ENCODE measurements at places on chromosomes 6 and 20.
A peak's percentile ranks its signal among the peaks of the same experiment; 100 is the strongest.

DNA sequence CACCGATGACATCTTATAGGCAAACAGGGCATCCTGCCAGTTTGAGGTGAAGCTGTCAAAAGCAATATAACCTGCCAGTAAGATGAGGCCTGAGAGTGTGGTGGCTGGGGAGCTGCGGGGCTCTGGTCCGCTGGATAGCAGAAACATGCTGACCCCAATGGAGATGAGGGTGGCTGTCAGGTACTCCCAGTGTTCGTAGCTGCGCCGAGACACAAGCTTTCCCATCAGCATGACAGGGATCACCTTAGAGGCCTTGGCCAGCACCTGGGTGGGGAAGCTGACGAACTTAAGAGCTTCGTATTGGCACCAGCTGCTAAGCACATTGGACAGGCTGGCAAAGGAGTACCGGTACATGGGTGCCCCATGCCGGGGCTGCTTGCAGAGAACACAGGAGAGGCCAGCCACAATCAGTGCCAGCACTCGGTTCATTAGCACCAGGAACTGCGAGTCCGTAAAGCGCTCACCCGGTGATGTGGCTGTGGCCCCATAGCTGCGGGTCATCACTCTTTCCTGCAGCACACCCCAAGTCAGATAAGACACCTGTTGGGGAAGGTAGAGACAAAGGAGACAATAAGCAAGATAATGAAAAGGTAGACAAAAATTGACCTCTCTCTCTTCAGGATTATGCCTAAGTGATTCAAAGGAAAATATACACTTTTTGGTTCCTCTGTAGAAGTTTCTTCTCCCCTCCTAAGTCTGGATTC is 2.1 kb downstream of the SLC35B2 start:
- no peaks in the 10 kb centered on the region for H3K36me3 ChIP-seq
- peaks cover 6% of the 10 kb centered on the region for H3K4me1 ChIP-seq
- no peaks in the 10 kb centered on the region for H3K27me3 ChIP-seq
- no peak for DNase-seq
- H3K27ac ChIP-seq = no peak overlapping the region
- H3K4me3 ChIP-seq = no peak overlapping the region

- DNase-seq = peak; percentile 69
- H3K36me3 ChIP-seq = no peaks in the 10 kb centered on the region
- H3K27ac ChIP-seq = peak within 1 kb of the TSS; percentile 87
- H3K4me3 ChIP-seq = peak within 1 kb of the TSS; percentile 57
These were observed at the start of gene OGFR for GRCh38 chr20:62804627-62805154. TSS of gene OGFR (plus strand) at chr20:62804835. CDS start at chr20:62804860, 25 bp downstream.

- H3K27ac ChIP-seq = no peak overlapping the region
- H3K27me3 ChIP-seq = no peaks in the 10 kb centered on the region
- no peak overlapping the region for H3K4me3 ChIP-seq
- no peaks in the 10 kb centered on the region for H3K36me3 ChIP-seq
- no peaks in the 10 kb centered on the region for H3K4me1 ChIP-seq
- no peak for DNase-seq
These were observed 35.7 kb downstream of the SLC22A23 start for GRCh38 chr6:3421143-3421542.

DNA sequence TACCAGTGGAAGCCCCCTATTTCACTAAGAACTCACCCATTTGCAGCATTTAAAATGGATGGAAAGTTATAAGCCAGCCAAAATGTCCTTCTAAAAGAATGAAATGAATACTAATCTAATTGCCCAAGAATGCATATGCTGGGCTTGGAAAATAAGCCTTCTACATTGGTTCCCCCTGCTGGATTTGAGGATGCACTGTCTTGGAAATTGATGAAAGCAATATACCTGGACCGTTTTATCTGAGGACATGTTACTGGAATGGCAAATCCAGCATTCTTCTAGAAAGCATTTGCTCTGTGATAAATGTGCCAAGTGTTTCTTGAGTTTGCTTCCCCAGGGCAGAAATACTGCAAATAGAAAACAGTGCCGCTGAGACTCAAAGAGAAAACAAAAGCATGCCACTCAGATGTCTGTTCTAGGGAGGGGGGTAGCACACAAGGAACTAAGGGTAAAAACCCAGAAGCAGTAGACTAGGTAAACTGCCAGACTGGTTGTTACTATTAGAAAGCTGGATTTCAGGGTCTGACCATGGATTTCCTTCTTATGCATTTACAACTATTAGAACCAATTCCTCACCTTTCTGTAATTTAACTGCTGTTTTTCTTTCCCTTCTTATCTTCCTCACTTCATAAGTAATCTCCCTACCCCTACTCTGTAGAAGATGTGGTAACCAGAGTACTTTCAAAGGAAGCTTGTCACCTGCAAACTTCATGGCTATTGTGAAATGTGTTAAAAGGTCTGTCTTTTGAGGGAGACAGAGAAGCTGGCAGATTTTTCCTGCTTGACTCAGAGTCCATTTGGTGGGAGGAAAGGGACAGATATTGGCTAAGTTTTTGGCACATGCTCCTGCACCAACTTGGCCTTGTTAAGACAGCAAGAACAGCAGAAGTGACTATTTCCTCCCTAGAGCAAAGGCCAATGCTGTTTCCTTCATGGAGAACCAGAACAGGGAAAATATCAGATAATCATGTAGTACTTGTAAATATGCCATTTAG is 642.6 kb downstream of the KIF16B start:
- no peaks in the 10 kb centered on the region for H3K27me3 ChIP-seq
- no peaks in the 10 kb centered on the region for H3K4me1 ChIP-seq
- no peak overlapping the region for H3K4me3 ChIP-seq
- DNase-seq = no peak

DNA sequence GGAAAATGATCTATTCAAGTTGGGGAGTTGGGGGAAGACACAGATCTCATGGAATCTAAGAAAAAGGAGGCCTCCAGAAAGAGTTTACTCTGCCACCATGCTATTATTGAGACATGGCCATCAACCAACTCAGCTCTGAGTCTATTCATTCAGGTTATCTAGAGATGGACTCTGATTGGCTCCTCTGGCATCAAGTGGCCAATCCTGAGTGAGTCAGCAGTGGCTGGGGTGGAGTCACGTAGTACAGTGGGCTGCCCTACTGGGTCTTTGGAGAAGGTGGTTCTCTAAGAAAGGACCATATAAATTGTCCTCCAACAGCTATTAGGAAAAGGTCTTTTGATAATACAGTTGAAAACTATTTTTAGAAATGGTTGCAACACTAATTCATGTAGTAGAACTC is 42.1 kb downstream of the LYRM2 start:
- H3K4me1 ChIP-seq = no peaks in the 10 kb centered on the region
- H3K4me3 ChIP-seq = no peak overlapping the region
- DNase-seq = no peak
- H3K27me3 ChIP-seq = no peaks in the 10 kb centered on the region
- no peak overlapping the region for H3K27ac ChIP-seq

- no peaks in the 10 kb centered on the region for H3K4me1 ChIP-seq
- H3K27me3 ChIP-seq = no peaks in the 10 kb centered on the region
- H3K36me3 ChIP-seq = no peaks in the 10 kb centered on the region
- H3K4me3 ChIP-seq = no peak overlapping the region
- no peak for DNase-seq
These were observed 215.6 kb upstream of the NRSN1 start for GRCh38 chr6:23910420-23910819.

GRCh38 chr20:57648878-57649616 is 28.8 kb upstream of the ZBP1 start:
- H3K4me3 ChIP-seq = no peak overlapping the region
- H3K36me3 ChIP-seq = no peaks in the 10 kb centered on the region
- H3K27me3 ChIP-seq = no peaks in the 10 kb centered on the region
- H3K4me1 ChIP-seq = no peaks in the 10 kb centered on the region

DNA sequence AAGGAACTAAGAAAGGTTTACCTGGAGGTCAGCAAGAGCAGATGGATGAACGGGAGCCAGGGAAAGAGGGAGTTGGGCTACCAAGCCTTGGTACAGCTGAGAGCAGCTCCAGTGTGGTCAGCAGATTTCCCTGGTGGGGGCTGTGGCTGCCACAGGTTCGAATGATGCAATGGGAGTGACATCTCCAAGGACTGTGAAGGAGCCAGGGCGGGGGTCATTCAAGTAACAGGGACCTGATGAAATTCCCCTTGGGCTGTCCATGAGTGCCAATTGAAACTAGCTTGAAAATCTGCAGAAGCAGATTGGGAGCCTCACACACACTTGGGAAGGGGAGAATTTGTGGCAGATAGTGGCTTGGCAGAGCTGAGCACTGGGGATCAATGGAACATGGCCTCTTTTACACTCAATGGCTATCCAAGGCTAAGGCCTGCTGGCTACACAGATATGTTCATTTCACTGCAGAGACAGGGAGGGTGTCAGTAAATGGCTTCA is 247.0 kb upstream of the ECI2 start:
- no peaks in the 10 kb centered on the region for H3K4me1 ChIP-seq
- no peaks in the 10 kb centered on the region for H3K36me3 ChIP-seq
- no peak overlapping the region for H3K27ac ChIP-seq
- H3K27me3 ChIP-seq = no peaks in the 10 kb centered on the region

DNA sequence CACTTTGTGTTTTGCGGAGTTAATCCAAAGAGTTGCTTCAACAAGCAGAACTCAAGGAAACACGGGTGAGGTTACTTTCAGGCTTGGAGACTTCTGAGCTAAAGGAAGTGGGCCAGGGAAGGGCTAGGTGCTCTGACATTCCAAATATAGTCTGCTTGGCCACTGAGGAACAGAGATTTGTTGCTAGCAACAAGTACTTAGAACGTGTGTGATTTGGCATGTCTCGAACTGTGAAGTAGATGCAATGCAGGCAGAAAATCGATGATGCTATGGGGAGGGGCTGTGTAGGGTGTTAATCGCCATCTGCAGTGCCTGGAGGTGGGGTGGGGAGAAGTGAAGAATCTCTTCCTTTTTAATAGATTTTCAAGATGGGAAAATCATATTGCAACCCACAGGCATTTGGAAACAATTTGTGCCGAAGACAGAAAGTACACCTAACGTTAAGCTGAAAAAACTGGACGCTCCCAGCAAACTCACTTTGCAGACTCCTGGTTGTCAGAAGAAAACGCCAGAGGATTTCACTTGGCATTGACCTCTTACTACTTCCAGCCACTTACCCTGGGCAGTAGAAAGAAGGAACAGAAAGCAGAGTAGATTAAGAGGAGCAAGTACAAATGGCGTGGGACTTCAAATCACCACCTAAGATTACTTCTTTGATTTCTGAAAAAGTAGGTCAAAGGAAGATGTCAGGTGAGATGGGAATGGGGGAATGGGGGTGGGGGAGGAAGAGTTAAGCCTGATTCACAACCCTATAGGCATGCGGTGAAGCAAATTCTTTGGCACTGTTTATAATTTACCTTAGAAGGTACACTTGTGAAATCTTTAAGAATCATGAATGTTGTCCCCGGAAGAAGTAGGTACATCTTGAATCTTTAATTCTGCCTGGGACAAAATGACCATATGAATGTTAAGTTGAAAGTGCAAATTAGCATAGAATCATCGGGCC is 314.1 kb downstream of the CD83 start:
- no peaks in the 10 kb centered on the region for H3K36me3 ChIP-seq
- DNase-seq = no peak
- no peak overlapping the region for H3K4me3 ChIP-seq
- H3K27me3 ChIP-seq = no peaks in the 10 kb centered on the region
- H3K27ac ChIP-seq = no peak overlapping the region

Data from uterus (tissue), 4 donors.